ENCODE measurements at places on chromosomes 7 and 10.

DNA sequence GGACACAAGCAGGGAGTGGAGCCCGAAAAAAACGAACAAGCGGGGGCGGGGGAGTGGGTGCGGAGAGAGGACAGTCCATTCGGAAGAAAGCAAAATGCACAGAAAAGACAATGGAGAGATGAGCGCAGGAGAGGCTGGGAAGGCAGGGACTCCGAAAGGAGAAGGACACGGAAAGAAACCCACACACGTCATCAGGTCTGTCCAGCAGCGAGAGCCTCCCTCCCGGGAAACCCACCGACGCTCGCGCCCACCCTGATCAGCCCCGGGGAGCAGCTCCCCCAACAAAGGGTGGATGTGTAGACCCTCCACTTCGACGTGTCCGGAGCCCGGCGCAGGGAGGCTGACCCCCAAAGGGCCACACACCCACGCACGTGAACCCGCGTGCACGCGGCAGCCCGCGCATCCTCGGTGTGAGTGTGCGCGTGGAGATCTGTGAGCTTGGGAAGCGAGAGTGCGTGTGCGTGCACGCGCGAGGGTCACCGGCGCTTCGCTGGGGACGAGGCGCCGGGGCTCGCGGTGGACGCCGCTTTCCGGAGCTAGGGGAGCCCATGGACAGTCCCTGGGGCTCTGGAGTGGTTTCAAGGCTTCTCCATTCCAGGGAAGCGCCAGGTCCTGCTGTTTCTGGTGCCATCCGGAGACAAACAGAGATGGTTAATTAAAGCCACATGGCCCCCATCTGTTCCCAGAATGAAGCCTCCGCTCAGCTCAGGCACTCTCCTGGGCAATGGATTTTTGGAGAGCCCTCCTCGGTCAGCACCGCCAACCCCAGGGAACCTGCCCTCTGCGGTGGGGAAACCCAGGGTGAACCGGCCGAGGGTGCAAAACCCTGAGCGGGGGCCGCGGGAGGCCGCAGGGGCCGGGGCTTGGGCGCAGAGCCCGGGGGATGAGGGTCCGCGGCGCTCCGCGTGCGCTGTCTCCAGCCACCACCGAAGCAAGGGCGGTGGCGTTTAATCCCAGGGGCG lies 916 bp downstream of the LAMB1 start:
- DNase-seq, result no peak

DNA sequence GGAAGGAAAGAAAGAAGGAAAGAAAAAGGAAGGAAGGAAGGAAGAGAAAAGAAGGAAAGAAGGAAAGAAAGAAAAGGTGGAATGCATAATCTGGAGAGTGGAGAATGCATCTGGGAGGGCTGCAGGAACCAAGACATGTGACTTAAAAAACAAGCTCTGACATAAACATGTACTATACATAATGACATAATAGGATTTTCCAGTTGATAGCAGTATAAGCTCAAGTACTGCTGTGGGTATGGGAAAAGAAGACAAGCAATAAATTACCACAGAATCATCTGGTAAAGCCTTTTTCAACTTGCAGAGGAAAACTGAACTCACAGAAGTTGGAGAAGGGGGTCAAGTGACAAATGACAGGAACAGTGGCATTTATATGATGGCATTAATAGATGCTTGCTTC lies 345.9 kb downstream of the PLXDC2 start:
- no peak for DNase-seq

- DNase-seq, result no peak
Measured at GRCh38 chr7:5696346-5697110, 84.9 kb downstream of the RNF216 start.

DNA sequence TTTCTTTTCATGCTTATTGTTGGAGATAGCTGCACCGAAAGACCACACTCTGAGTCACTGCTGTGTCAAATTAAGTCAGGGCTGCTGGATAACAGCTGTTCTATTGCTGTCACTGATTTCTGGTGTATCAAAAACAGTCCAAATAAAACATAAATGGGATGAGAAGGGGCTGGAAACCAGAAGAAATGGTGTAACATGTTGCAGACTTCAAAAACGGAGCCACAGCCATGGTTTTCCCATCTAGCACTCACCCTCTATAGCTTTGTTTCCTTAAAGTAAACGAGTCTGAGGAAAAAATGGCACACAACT lies 103.3 kb upstream of the DIP2C start:
- DNase-seq, result no peak

GRCh38 chr10:63884426-63884825 lies 363.2 kb downstream of the REEP3 start:
- DNase-seq, result no peak

DNA sequence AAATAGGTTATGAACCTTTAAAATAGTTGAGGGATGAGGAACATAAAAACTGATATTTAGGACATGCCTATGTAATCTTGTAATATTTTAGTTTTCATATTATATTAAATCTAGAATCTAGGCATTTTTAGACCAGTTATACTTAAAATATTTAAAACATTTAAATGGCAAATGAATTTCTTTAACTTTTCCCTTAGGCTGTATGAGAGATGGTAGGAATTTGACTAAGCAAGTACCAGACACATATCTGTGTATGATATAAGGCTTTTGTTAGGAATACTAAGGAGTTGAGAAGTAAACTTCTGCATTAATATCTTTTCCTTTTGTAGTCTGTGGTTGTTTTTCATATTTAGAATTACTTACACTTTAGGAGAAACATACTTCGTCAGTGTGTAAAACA lies 25.1 kb downstream of the SEPTIN7 start:
- no peak for DNase-seq

- no peak for DNase-seq
Measured at GRCh38 chr10:129042776-129043595, 424.1 kb upstream of the MGMT start.

DNA sequence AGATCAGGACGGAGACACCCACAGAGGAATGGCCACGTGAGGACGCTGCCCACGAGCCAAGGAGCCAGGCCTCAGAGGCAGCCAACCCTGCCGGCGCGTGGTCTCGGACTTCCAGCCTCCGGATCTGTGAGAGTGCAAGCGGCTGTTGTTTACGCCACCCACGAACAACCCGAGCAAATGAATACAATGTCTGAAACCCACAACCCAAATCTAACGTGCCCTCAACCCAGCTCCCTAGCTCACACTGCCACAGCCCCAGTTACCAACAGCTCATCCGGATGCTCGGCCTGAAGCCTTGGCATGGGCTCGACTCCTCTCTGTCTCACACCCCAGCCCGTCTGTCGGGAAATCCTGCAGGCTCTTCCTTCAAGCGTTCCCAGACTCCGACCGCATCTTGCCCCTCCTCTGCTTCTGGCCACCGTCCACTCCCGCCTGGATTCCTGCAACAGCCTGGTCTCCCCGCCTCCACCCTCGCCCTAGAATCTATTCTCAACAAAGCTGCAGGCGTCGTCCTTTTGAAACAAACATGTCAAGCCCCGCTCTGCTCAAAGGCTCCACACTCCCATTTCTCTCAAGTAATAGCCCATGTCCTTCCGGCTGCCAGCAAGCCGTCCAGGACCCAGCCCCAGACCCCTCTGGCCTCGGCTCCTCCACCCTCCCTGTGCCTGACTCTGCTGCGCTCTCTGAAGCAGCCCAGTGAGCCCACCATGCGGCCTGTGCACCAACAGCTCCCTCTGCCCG lies 35.3 kb downstream of the STK32C start:
- no peak for DNase-seq

GRCh38 chr7:43891069-43891955 lies 15.1 kb downstream of the URGCP start:
- no peak for DNase-seq

DNA sequence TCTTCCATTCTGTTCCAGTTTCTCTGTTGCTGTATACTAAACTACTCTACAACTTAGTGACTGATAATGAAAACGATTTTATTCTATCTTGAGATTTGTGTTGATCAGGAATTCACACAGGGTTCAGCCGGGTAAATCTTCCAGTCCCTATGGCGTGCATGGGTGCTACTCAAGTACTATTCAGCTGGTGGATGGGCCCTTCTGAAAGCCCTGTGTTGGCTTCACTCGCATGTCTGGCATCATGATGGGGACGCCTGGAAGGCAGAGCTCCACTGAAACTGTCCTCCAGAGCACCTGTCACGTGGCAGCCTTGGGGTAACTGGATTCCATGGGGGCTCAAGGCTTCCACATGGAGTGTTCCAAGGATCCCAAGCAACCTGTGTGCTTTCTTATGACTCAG lies 86.0 kb upstream of the ZMIZ1 start:
- DNase-seq, result no peak

DNA sequence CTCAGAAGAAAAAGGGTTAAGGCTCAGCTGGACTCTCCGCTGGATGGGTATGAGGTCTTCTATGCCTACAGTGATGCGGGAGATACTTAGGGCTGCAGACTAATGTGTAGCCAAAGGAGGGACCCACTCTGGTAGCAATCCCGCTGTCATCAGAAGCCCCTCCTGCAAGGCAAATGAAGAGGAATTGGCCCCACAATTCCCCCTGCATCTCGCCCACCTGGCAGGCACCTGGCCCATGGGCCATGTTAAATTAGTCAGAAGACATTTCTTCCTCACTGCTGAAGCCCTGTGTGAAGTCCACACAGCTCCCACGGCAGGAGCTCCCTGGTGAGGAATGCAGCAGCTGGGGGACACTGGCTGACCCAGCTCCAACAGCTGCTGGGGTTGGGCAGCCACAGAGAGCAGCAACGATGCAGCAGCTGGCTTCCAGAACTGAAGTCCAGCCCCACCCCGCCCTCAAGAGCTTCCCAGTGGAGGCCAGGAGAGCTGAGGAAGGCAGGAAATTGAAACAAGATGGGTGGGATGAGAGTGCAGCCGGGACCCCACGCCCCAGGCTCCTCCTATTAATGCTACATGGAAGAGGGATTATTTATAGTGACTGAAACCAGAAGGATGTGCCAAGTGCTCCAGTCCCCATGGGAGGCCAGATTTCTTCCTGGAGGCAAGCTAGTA lies 5.5 kb downstream of the VSTM4 start:
- no peak for DNase-seq

DNA sequence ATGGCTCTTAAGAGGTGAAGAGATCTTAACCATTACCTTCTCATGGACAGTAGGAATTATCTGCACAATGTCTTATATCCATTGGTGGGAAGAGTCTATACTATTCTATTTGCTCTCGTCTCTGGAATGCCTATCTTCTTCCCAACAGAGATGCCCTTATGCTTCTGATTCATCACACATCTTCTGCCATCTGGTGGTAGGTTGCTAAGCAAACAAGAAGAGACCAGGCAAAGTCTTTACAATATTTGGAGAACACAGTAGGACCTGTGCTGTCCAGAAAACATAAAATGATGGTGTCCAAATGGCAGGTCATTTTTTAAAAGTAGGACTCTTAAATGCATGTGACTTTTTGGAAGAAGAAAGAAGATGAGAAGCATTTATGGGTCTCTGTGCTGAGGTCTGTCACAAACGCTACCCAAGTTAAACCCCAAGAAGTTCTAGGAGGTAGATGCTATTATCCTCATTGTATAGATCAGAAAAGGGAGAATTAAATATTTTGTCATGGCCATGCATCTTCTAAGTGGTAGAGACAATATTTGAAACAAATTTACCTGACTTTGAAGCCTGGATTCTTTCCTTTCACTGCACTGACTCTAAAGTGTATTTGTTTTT lies 67.8 kb upstream of the NXPH1 start:
- DNase-seq, result no peak

DNA sequence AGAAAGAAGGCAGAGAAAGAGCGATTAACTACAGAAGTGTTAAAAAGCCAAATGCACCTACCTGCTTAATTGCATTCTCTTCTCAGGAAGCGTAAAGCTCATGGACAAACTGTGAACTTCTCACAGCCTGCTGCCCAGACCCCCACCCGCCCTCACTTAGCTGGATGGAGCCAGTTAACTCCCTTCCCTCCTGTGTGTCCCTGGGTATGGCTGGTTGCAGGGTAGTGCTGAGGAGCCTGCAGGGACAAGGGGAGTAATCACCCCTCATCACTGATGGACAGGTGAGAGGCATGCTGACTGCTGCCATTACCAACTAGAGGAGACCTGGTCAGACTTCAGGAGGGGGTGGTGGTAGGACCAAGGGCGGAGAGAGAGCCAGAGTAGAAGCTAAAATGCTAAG lies 37.5 kb downstream of the ENO4 start:
- no peak for DNase-seq

DNA sequence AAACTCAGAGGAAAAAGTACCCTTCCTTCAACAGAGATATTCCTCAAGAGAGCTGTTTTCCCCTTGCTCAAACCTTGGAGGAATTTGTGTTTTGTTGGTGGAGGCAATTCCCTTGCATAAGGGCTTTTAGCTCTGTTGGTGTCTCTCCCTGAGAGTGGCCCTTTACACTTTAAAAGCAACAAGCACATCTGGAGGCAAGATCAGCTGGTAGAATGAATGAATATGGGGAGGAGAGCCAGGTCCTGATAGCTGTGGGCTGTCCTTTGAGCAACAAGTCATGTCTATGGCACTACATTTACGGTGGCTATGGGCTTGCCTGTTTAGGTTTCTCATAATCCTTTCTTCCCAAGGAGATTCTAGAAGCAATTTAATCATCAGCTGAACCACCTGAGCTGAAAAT lies 384.0 kb downstream of the SORCS3 start:
- no peak for DNase-seq
